HTR-8/SVneo (cell line): ENCODE measurements at places on chromosomes 13 and 19.

DNA sequence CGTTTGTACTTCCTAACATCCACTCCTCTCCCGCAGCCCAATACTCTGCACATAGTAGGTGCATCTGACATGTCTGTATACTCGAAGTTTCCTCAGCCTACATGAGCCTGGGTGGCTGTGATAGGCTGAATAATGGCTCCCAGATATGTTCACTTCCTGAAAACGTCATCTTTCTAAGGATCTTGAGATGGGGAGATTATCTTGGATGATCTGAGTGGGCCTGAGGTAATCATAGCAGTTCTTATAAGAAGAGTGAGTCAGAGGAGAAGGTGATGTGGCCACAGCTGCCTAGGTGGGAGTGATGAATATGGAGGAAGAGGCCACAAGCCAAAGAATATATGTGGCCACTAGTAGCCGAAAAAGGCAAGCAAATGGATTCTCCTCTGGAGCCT, 84.2 kb downstream of the AKAP11 start:
- no peak for DNase-seq

DNA sequence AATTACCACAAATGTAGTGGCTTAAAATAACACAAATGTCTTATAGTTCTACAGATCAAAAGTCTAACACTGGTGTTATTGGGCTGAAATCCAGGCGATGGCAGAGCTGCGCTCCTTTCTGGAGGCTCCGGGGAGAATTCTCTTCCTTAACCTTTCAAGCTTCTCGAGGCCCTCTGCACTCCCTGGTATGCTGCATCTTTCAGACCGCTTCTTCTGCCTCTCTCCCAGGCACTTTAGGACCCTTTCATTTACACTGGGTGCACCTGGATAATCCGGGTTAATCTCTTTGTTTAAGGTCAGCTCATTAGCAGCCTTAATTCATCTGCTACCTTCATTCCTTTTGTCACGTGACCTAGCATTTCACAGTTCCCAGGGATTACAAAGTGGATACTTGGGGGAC, 211.3 kb upstream of the RFC3 start:
- no peak for DNase-seq

- DNase-seq, result no peak
Measured at GRCh38 chr19:8251025-8251472, 41.9 kb downstream of the CERS4 start.

DNA sequence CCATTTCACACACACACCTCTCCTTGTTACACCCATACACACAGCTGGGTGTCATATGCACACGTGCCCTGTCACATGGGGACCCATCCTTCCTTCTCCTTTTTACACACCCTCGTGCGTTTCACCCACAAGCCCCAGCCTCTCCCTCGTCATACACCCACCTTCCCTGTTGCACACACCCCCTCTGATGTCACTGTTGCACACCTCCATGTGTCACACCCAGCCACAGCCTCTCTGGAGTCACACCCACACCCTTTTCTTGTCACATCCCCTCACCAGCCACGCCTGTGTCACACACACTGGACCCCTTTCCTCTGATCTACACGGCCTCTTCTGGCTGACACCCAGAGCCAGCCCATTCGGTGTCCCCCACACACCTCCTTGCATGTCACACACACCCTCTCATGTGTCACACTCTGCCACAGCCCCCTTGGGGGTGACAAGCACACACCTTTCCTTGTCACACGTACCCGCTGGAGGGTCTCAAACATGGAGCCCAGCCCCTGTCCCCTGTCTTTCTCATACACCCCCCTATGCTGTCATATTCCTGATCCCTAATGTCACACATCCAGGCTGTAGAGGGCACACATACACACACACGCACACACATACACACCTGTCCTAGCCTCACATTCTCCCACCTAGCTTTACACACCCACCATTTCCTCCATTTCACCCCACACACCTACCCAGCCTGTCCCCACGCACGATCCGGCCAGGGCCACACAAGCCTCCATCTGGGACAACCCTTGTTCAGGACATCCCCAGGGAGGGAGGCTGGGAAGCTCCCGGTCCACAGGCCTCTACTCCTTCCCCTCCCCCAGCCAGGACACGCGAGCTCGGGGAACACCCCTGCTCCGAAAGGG, 1.4 kb downstream of the NOVA2 start:
- DNase-seq, result no peak

DNA sequence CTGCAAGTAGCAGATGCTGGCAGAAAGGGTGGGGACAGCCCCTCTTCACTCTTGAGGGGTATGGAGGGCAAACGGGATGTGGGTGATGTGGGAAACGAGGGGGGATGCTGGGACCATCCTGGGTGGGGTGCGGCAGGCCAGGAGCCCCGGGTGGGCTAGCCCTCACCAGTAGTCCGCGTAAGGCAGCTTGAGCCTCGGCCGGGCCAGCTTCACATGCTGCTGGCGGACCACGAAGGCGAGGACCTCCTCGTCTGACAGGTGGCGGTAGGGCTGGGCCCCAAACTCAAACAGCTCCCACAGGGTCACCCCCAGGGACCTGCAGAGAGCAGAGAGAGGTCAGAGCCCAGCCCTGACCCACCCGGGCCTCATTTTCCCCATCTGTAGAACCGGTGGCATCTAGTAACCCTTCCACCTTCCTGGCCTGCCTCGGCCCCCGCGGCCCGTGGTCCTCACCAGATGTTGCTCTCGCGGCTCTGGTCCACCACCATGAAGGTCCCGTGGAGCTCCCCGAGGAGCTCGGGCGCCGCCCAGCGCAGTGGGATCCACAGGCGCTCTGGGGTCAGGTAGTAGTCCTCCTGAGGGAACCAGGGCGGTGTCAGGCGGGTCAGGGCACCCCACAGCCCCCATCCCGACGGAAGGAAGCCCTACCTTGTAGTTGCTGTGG, 10.7 kb downstream of the LMTK3 start:
- no peak for DNase-seq

DNA sequence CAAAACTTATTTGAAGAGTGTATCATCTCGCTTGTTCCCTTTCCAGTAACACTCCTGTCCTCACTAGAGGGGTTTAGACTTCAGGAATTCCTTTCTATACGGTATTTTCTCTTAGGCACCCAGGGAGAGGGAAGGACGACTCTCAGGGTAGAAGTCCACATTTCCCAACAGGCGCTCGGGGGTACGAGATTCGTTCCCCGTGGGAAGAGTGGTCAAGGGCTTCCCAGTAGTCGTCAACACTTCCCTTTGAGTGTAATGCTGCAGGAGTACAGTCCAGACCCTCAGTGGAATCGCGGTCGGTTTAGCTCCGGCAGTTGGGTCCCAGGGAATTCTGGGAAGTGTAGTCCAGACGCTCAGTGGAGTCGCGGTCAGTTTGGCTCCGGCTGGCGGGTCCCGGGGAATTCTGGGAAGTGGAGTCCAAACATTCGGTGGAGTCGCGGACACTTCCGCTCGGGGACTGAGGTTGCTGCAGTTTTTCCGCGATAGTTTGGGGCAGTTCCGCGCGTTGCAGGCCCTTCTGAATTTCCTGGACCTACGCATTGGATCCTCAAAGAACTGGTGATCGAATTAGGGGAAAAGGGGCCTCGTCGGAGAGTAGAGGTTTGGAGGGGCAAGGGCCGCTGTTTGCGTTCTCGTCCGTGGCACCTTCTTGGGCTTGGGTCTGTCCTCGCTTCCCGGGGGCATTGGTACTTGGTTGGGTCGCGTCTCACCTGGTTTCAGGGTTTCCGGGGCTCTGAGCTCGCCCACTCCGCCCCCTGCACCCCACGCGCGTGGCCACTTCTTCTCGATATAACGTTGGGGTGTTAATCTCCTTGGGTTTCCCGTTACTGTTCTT, at the start of gene ZNF224:
ZNF224 (plus strand) TSS at position 431 of the 835 bp plus-strand sequence. CDS start 3,513 bp downstream, outside the sequence.
- DNase-seq, result peak; percentile 93

DNA sequence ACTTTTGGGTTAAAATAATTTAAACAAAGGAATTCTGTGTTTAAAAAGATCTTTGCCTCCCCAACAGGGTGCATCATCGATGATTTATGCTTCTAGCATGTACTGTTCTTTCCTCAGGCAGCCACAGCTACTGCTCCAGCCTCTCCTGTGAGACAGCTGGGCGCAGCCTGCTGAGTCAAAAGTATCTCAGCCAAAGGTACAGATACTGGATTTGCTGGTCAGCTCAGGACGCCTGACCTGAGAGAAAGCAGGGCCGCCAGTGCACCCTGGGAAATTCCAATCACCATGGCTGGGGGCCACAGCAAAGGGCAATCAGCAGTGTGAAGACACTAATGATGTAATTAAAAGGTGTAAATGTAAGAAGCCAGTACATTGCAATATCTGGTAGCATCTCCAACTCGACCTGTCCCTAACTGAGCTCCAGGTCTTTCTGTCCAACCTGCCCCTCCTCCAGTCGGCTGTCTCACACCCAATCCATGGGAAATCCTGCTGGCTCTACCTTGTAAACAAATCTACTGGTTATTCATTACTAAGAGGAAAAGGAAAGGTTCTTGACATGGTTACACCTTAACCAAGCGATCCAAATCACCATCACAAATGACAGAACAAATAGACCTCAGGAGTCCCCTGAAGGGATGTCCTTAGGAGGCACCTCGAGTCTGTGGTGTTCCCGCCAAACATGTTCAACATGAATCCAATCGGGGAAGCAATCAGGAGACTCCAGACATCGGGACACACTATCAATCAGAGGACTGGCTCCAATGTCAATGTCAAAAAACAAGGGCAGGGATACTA, 7.3 kb downstream of the OPA3 start:
- DNase-seq, result peak; percentile 80

DNA sequence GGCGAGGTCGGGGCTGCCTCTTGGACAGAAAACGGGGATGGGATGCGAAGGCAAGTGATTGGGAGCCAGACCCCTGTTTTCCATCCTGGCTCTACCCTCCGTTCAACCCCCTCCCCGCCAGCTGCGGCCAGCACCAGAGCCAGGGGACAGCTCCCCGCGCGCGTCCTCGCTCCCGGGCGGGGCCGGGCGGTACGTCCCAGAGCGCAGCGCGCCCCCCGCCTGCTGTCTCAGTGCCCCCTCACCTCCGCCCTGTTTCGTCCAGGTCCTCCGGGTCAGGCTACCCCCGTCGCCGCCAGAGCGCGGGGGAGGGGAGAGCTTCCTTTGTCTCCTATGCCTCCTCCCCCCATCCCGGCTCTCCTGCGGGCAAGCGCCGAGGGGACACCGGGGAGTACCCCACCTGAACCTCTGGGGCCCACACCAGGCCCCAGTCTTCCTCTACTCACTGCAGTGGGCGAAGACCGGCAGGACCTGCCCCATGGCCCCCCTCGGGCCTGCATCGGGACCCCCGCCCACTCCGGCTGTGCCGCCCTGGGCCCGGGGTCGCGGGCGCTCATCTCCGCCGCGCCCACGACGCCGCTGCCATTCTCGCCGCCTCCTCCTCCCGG, 396 bp downstream of the RTN2 start:
- no peak for DNase-seq

DNA sequence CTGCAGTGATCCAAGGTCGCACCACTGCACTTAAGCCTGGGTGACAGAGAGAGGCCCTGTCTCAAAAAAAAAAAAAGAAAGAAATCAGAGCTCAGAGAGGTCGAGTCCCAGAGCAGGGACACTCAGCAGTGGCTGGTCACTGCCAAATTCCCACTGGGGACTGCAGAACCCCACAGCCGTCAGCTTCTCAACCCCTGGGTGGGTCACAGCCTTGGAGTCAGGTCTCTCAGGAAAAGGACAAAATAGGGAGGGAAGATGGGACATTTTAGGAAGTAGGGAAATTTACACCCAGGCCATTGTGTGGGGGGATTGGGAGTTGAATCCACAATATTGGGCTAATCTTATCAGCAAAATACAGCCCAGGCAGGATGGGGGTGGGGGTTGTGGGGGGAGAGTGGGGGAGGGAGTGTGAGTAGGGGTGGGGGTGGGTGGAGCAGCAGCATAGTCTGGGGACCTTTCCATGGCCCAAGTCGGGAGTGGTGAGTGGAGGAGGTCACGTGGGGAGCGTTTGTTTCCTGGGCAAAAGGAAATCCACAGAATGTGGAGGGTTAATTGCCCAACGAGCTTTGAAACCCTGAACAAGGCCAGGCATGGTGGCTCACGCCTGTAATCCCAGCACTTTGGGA, 5.0 kb upstream of the CCDC194 start:
- DNase-seq, result no peak

DNA sequence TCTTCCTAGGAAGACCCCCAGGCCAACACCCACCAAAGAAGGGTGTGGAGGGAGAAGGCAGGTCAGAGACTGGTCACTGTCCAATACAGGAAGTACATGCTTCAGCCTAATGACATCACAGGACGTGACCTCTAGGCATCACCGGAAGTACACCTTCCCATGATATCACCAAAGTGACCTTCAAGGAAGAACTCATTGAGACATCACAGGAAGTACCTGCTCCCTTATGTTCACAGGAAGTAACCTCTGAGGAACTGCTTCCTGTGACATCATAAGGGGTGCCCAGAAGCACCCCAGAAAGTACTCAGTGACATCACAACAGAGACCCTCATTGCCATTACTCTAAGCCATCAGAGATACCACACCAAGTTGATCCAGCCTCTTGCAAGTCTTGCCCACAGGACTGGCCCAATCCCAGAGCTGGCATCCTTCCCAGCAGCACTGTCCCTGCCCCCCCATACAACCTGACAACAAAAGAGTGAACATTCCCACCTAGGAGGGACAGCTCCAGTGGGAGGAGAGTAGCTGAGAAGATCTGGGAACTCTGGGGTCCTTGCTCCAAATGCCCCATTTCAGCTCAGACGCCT, 24.2 kb upstream of the NANOS2 start:
- no peak for DNase-seq

DNA sequence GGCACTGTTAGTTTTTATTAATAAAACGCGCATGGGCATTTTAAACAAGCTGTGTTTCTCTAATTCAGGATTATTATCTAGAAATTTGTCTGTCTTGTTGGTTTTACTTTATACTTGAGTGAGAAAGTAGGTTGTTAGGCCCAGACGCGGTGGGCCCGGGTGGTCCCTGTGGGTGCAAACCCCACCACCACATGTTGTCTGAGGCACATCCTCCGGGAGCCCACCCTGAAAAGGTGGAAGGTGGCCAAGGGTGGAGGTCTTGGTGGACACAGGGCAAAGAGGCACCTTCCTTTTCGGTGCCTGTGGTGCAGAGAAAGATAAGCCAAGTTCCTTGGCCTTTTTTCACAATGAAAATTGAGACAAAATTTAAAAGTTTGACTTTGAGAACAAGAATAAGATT, 16.6 kb downstream of the ATP4B start:
- DNase-seq, result no peak

- DNase-seq, result no peak
Measured at GRCh38 chr19:2266183-2266993, 10.2 kb upstream of the JSRP1 start.

DNA sequence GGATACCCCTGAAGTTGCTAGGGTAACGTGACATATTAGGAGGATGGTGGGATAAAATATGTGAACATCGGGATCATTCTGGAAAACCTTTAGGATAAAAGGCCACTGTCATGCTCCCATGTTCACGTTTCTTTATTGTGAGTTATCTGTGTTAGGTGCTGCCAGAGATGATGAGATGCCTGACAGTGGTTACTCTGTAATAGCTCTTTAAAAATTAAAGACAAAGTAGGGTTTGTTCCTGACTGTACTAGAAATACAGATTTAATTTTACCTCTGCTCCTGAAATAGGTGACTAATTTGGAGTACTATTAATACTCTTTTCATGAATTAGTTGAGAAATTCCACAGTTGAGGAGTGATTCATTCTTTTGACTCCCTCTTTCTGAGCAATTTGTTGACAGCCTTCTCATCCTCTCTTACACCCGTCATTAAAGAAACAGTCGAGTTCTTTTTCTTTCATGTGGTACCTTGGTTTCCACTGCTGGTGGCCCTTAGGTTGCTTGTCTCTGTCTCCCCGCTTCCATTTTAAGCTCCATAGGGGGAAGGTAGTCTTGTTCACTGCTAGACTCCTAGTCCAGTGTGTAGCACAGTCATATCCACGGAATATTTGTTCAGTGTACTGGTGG, 28.4 kb downstream of the SAE1 start:
- DNase-seq, result no peak

- DNase-seq, result no peak
Measured at GRCh38 chr13:46197299-46198048, 14.3 kb upstream of the LRRC63 start.
